ENCODE measurements at places on chromosomes 7 and 10.
A peak's percentile ranks its signal among the peaks of the same experiment; 100 is the strongest.

- no peaks in the 10 kb centered on the region for H3K36me3 ChIP-seq
- no peaks in the 10 kb centered on the region for H3K27me3 ChIP-seq
- H3K27ac ChIP-seq = no peak overlapping the region
- H3K4me3 ChIP-seq = no peak overlapping the region
Observed at GRCh38 chr7:49631071-49631815, 142.2 kb upstream of the VWC2 start.

DNA sequence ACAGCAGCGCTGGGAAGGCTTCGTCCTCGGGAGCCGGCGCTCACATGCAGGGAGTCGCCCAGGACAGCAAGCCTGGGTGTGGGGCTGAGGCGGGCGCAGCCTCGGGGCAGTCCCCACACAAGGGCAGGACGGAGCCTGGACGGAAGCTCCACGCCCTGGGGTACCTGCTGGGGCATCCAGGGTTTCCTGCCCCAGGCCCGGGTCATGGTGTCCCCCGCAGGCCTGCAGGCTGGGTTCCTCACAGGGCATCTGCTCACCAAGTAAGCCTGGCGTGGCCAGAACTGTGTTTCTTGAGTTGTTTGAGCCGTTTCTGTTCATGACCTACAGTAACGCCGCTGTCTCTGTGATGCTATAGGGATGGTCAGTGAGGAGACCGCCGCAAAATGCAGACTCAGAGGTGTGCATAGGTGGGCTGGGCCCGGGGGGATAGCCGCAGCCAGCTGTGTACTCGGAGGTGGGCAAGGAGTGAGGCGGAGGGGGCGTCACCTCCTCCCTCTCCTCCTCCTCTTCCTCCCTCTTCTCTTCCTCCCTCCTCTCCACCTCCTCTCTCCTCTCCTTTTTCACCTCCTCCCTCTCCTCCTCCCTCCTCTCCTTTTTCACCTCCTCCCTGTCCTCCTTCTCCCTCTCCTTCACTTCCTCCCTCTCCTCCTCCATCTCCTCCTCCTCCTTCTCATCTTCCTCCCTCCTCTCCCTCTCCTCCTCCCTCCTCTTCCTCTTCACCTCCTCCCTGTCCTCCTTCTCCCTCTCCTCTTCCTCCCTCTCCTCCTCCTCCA is 438.9 kb downstream of the DNAJB6 start:
- H3K27ac ChIP-seq = no peak overlapping the region
- H3K4me3 ChIP-seq = no peak overlapping the region
- no peaks in the 10 kb centered on the region for H3K36me3 ChIP-seq
- H3K27me3 ChIP-seq = no peaks in the 10 kb centered on the region
- no peak for DNase-seq

DNA sequence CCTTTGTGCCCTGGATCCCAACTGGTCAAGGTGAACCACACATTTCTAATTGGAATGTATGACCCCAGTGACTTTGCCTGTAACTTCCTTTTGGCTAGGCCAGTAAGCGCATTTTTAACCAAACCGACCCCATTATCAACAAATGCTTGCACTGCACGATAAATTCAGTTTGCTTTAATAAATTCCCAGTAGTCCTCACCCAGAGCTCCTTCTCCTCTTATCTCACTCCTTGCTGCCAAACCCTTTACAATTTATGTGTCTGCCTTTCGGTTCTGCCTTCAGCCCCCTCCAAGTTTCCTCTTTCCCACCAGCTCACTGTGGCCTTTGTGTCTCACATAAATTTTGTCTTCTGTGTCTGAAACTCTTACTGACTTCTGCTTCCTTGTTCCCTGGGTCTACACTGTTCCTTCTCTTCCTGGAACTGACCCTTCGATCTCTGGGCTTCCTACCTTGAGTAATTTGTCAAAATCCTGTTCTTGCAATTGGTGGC is 59.0 kb downstream of the TBXAS1 start:
- no peak overlapping the region for H3K27ac ChIP-seq
- no peaks in the 10 kb centered on the region for H3K4me1 ChIP-seq
- no peaks in the 10 kb centered on the region for H3K36me3 ChIP-seq
- no peaks in the 10 kb centered on the region for H3K27me3 ChIP-seq
- DNase-seq = no peak

- H3K27me3 ChIP-seq = no peaks in the 10 kb centered on the region
- no peak for DNase-seq
- no peaks in the 10 kb centered on the region for H3K36me3 ChIP-seq
- H3K27ac ChIP-seq = no peak overlapping the region
- no peaks in the 10 kb centered on the region for H3K4me1 ChIP-seq
Observed at GRCh38 chr7:148688526-148688925, 10.2 kb upstream of the CUL1 start.

- H3K27ac ChIP-seq = no peak overlapping the region
- H3K4me3 ChIP-seq = no peak overlapping the region
Observed at GRCh38 chr7:107233174-107233573, 64.4 kb downstream of the HBP1 start.

- H3K27me3 ChIP-seq = no peaks in the 10 kb centered on the region
- H3K27ac ChIP-seq = peak overlapping the region; percentile 84
- no peak for DNase-seq
- no peaks in the 10 kb centered on the region for H3K36me3 ChIP-seq
- peak overlapping the region; percentile 58 for H3K4me3 ChIP-seq
Observed at GRCh38 chr7:28957751-28958234, 337 bp downstream of the TRIL start.

GRCh38 chr7:69510114-69510513 is 88.2 kb upstream of the AUTS2 start:
- no peak for DNase-seq
- H3K36me3 ChIP-seq = no peaks in the 10 kb centered on the region
- H3K4me1 ChIP-seq = no peaks in the 10 kb centered on the region
- H3K4me3 ChIP-seq = no peak overlapping the region

GRCh38 chr7:23593706-23594105 is 3.5 kb upstream of the CCDC126 start:
- H3K27ac ChIP-seq = no peak overlapping the region
- no peak for DNase-seq
- H3K4me3 ChIP-seq = no peak overlapping the region
- peaks cover 7% of the 10 kb centered on the region for H3K4me1 ChIP-seq

DNA sequence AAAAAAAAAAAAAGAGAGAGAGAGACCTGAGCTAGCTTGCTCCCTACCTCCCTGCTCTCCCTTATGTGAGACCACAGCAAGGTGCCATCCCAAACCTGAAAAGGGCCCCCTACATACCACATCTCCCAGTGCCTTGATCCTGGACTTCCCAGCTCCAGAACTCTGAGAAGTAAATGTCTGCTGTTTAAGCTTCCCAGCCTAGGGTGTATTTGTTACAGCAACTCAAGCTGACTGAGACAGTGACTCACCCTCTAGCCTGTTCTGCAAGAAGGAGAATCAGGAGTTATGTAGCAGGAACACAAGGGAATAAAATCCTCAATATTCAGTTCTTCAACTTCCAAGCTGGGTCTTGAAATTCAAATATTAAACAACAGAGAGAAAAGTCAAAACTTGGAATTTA is 52.1 kb upstream of the TMEM72 start:
- no peak overlapping the region for H3K4me3 ChIP-seq
- H3K27ac ChIP-seq = no peak overlapping the region
- peak; percentile 49 for DNase-seq
- peaks cover 16% of the 10 kb centered on the region for H3K4me1 ChIP-seq

DNA sequence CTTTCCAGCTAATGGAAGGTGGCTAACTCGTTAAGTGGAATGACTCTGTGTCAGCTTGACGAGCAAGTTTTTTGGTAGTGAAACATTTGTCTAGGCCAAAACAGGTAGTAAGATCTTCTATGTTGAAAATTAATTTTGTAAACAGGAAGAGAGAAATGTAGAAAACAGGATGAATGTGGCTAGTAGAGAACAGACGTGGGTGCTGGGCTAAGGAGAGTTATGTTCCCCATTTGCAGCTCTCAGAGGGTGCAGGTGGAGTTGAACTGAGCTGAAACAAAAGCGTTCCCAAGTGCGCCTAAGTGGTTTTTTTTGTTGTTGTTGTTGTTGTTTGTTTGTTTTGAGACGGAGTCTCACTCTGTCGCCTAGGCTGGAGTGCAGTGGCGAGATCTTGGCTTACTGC is 59.5 kb upstream of the SRPK2 start:
- no peak for DNase-seq
- no peaks in the 10 kb centered on the region for H3K4me1 ChIP-seq
- H3K27ac ChIP-seq = no peak overlapping the region

DNA sequence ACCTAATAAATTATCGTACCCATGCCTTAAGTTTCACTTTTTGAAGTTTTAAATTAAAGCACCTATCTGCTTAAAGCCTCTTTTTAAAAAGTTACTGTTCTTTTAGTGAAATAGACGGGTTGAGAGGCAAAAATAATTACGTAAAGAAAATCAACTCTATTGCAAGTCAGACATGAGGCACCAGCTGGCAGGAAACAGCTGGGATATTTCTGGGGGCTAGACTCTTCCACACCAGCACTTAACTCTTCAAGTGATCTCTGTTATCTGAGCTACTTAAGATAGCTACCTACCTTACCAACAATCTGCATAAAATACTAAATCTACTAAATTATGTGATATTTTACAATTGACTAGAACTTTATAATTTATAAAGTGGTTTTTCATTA is 35.8 kb downstream of the GBF1 start:
- DNase-seq = no peak
- H3K36me3 ChIP-seq = no peaks in the 10 kb centered on the region
- peaks cover 43% of the 10 kb centered on the region for H3K4me1 ChIP-seq
- no peaks in the 10 kb centered on the region for H3K27me3 ChIP-seq
- H3K27ac ChIP-seq = peak overlapping the region; percentile 39

DNA sequence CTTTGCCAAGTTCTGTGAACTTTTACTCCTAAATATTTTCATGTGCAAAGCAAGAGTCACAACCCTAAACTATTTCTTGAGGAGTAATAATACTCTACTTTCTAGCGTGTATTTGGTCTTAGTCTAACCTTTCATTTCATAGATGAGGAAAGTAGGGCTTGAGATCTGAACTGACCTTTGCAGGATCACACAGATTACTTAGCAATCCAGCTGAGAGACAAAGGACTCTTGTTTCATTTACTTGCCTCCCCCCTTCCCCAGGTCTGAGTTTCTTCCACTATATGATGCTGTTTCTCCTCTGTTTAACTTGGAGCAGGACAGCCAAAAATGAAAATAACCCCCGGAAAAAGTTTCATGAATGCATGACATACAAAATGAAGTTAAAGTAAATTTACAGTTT is 75.3 kb upstream of the PTN start:
- DNase-seq = no peak
- no peaks in the 10 kb centered on the region for H3K36me3 ChIP-seq
- H3K27ac ChIP-seq = no peak overlapping the region
- no peaks in the 10 kb centered on the region for H3K27me3 ChIP-seq

DNA sequence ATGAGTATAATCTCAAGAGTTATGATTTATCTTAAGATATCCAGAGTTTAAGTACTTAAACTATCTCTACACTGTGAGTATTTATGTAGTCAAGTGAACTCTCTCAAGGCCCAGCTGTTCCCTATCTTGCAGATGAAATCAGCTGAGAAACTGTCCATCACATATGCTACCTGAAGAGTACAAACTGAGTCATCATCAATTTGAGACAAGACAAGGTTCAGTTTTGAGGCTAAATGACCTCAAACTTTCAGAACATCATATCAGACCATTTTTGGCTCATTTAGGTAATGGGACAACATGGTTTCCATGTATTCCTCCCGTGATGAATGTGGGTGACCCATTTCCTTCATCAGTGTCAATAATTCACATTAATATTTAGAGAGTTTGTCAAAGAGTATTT is 53.1 kb upstream of the AUTS2 start:
- no peaks in the 10 kb centered on the region for H3K27me3 ChIP-seq
- no peak overlapping the region for H3K27ac ChIP-seq
- H3K36me3 ChIP-seq = no peaks in the 10 kb centered on the region
- no peak overlapping the region for H3K4me3 ChIP-seq
- H3K4me1 ChIP-seq = no peaks in the 10 kb centered on the region
- no peak for DNase-seq

DNA sequence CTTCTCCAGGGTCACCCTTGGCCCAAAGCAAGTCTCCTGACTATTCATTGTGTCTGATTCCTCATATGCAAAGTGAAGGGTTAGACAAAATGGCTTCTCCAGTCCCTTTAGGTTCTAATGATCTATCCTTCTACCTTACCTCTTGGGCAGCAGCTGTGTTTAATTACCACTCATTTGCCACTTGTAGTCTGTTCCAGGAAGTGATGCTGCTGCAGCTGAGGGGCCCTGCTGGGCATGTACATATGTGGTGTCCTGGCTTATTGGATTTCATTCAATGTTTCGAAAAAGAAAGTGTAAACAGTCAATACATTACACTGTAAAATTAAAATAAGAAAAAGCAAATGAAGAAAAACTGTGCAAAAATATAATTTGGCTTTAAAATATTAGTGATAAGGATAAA is 36.6 kb downstream of the SCIN start:
- no peak overlapping the region for H3K27ac ChIP-seq
- no peaks in the 10 kb centered on the region for H3K4me1 ChIP-seq
- H3K36me3 ChIP-seq = no peaks in the 10 kb centered on the region
- no peak overlapping the region for H3K4me3 ChIP-seq

- no peaks in the 10 kb centered on the region for H3K36me3 ChIP-seq
- H3K4me1 ChIP-seq = no peaks in the 10 kb centered on the region
- no peak overlapping the region for H3K4me3 ChIP-seq
- DNase-seq = no peak
- H3K27ac ChIP-seq = no peak overlapping the region
- H3K27me3 ChIP-seq = no peaks in the 10 kb centered on the region
Observed at GRCh38 chr10:121231079-121231478, 367.2 kb downstream of the FGFR2 start.

GRCh38 chr10:21976739-21977138 is 26.8 kb downstream of the DNAJC1 start:
- no peaks in the 10 kb centered on the region for H3K27me3 ChIP-seq
- H3K4me1 ChIP-seq = no peaks in the 10 kb centered on the region
- DNase-seq = no peak
- no peak overlapping the region for H3K27ac ChIP-seq
- no peak overlapping the region for H3K4me3 ChIP-seq

GRCh38 chr10:84493951-84494848 is 165.8 kb downstream of the CCSER2 start:
- no peak overlapping the region for H3K4me3 ChIP-seq
- no peaks in the 10 kb centered on the region for H3K27me3 ChIP-seq
- H3K4me1 ChIP-seq = peaks cover 22% of the 10 kb centered on the region
- no peak for DNase-seq

GRCh38 chr7:49703881-49704280 is 69.6 kb upstream of the VWC2 start:
- H3K4me3 ChIP-seq = no peak overlapping the region
- no peak overlapping the region for H3K27ac ChIP-seq
- H3K4me1 ChIP-seq = no peaks in the 10 kb centered on the region
- H3K36me3 ChIP-seq = no peaks in the 10 kb centered on the region
- no peaks in the 10 kb centered on the region for H3K27me3 ChIP-seq
- no peak for DNase-seq

DNA sequence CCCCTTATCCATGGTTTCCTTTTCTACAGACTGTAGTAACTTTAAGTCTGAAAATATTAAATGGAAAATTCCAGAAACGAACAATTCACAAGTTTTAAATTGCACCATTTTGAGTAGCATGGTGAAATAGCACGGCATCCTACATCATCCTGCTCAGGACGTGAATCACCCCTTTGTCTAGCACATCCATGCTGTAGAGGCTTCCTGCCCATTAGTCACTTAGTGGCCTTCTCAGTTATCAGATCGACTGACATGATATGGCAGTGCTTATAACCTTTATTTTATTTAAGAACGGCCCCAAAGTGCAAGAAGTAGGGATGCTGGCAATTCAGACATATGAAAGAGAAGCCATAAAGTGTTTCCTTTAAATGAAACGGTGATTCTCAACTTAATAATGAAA is 82.7 kb downstream of the CPXM2 start:
- no peak for DNase-seq
- no peaks in the 10 kb centered on the region for H3K36me3 ChIP-seq
- H3K27ac ChIP-seq = no peak overlapping the region
- H3K4me1 ChIP-seq = no peaks in the 10 kb centered on the region

Data from vagina (tissue), 2 donors.